ENCODE measurements at places on chromosomes 2 and 18.
A peak's percentile ranks its signal among the peaks of the same experiment; 100 is the strongest.

DNA sequence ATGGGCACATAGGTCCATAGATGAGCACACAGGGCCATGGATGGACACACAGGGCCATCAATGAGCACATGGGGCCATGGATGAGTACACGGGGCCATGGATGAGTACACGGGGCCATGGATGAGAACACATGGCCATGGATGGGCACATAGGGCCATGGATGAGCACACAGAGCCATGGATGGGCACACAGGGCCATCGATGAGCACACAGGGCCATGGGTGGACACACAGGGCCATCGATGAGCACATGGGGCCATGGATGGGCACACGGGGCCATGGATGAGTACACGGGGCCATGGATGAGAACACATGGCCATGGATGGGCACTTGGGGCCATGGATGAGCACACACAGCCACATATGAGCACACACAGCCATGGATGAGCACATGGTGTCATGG lies 192.6 kb upstream of the HDAC4 start:
- no peaks in the 10 kb centered on the region for H3K4me1 ChIP-seq
- no peak overlapping the region for H3K4me3 ChIP-seq
- no peaks in the 10 kb centered on the region for H3K36me3 ChIP-seq
- no peak overlapping the region for H3K27ac ChIP-seq
- no peak for DNase-seq
- H3K27me3 ChIP-seq = no peaks in the 10 kb centered on the region

DNA sequence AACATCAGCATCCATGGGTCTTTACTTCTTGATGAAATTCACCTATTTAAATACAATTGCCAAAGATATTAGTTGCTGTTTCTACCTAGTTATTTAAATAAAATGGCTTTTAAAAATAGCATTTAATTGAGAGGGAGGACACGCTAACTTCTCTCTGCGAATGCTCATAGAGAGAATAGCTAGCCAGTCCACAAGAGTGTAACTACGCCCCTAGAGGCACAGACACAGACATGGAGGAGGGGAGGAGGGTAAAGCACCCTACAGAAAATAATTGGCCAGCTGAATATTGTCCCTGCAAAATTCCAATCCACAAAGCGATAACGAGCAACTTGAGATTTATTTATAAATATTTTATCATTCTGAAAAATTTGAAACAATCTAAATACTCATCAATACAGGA lies 97.0 kb upstream of the PAPOLG start:
- no peak for DNase-seq
- H3K4me1 ChIP-seq = no peaks in the 10 kb centered on the region
- peaks cover 15% of the 10 kb centered on the region for H3K27me3 ChIP-seq

DNA sequence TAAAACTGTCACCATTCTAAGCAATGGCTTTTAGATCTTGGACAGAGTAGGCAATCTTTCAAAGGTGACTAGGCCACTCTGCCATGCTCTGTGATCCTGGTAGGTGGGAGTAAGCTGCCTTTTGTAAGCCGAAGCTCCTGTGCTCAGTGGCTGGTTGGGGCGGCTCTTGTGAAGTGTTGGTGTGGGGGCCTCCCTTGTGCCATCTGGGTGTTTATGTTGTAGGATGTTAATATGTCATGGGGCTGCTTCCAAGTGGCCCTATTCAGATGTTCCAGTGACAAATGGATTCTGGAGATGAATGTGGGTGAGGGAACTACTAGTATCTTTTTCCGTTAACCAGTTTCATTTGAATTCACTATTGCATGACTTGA lies 116.8 kb upstream of the SPRED2 start:
- H3K4me3 ChIP-seq = no peak overlapping the region
- peaks cover 2% of the 10 kb centered on the region for H3K4me1 ChIP-seq
- no peak overlapping the region for H3K27ac ChIP-seq
- H3K27me3 ChIP-seq = no peaks in the 10 kb centered on the region

- no peaks in the 10 kb centered on the region for H3K27me3 ChIP-seq
- no peaks in the 10 kb centered on the region for H3K36me3 ChIP-seq
- no peak overlapping the region for H3K27ac ChIP-seq
- DNase-seq = peak; percentile 45
These were observed 409.1 kb downstream of the TNS1 start for GRCh38 chr2:217593732-217594131.

GRCh38 chr2:177433402-177433801 lies 40.8 kb downstream of the AGPS start:
- no peak overlapping the region for H3K27ac ChIP-seq
- peaks cover 78% of the 10 kb centered on the region for H3K36me3 ChIP-seq
- peak overlapping the region; percentile 62 for H3K4me3 ChIP-seq
- DNase-seq = no peak
- H3K27me3 ChIP-seq = no peaks in the 10 kb centered on the region
- H3K4me1 ChIP-seq = no peaks in the 10 kb centered on the region

- DNase-seq = no peak
- no peak overlapping the region for H3K27ac ChIP-seq
- H3K4me3 ChIP-seq = no peak overlapping the region
- H3K36me3 ChIP-seq = no peaks in the 10 kb centered on the region
- peaks cover 13% of the 10 kb centered on the region for H3K4me1 ChIP-seq
These were observed 111.9 kb downstream of the SETBP1 start for GRCh38 chr18:44792456-44793061.

GRCh38 chr2:42046819-42047487 lies 868 bp upstream of the PKDCC start:
- peak overlapping the region; percentile 88 for H3K4me3 ChIP-seq
- H3K4me1 ChIP-seq = peaks cover 20% of the 10 kb centered on the region
- peak; percentile 95 for DNase-seq
- no peaks in the 10 kb centered on the region for H3K27me3 ChIP-seq
- H3K27ac ChIP-seq = peak overlapping the region; percentile 91

DNA sequence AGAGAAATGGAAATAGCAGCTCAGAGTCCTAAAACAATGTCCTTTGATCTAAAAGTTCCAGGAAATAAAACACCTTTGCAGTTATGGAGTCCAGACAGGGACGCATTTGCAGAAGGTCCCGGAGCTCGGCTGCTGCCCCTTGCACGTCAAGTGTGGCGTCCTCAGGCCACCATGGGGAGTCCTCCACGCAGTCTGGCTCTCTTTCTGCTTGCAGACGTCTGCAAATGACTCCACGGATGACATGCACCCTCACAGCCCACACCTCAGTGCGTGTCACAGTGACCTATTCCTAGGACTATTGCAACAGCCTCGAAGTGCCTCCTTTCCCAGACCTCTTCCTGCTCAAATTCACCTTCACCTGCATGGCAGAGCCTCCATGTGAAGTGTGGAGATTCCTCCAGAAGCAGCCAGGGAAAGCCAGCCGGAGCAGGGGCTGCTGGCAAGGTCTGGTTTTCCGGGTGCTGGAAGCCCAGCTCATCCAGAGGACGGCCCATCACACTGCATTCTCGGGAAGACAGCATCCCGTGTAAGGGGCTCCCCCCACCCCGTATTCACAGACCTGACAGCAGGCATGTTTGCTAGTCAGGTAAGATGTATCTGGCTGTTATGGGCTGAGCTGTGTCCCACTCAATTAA lies 137.7 kb downstream of the ASB1 start:
- DNase-seq = no peak
- H3K36me3 ChIP-seq = no peaks in the 10 kb centered on the region
- no peaks in the 10 kb centered on the region for H3K27me3 ChIP-seq
- H3K27ac ChIP-seq = no peak overlapping the region
- H3K4me3 ChIP-seq = no peak overlapping the region

DNA sequence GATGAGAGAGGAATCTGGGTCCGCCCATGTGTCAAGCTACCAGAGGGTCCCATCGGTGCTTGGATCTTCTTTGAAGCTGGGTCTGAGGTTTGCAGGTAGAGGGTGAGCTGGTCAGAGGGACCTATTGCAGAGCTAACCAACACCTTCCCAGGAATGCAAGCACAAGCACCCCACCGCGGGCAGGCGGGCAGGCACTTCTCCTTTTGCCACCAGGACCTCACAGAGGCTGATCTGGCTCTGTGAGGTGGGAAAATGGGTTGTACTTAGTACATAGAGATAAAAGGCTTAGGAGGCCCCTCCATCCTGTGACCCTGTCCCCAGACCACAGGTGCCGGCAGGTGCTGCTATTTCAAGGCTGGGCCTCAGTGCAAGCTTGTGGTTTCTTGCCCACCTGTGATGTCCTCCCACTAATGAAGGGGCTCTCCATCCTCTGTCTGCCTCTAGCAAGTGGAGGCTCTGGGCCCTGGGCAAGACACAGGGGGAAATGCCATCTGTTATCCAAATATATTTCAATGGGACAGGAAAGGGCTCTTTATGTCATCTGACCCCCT lies 31.4 kb upstream of the IL37 start:
- no peaks in the 10 kb centered on the region for H3K36me3 ChIP-seq
- DNase-seq = no peak
- H3K4me1 ChIP-seq = no peaks in the 10 kb centered on the region
- no peaks in the 10 kb centered on the region for H3K27me3 ChIP-seq

- H3K27ac ChIP-seq = no peak overlapping the region
- no peaks in the 10 kb centered on the region for H3K36me3 ChIP-seq
- no peaks in the 10 kb centered on the region for H3K27me3 ChIP-seq
- peak; percentile 93 for DNase-seq
These were observed 21.0 kb downstream of the SNORC start for GRCh38 chr2:232890896-232891601.

Data from endodermal cell (in vitro differentiated cells).